ENCODE measurements at places on chromosomes 1 and 21. TPM values are rescaled to one million over a fixed set of nuclear protein-coding genes. Genes with fewer than 3 reads are reported as not detected.

DNA sequence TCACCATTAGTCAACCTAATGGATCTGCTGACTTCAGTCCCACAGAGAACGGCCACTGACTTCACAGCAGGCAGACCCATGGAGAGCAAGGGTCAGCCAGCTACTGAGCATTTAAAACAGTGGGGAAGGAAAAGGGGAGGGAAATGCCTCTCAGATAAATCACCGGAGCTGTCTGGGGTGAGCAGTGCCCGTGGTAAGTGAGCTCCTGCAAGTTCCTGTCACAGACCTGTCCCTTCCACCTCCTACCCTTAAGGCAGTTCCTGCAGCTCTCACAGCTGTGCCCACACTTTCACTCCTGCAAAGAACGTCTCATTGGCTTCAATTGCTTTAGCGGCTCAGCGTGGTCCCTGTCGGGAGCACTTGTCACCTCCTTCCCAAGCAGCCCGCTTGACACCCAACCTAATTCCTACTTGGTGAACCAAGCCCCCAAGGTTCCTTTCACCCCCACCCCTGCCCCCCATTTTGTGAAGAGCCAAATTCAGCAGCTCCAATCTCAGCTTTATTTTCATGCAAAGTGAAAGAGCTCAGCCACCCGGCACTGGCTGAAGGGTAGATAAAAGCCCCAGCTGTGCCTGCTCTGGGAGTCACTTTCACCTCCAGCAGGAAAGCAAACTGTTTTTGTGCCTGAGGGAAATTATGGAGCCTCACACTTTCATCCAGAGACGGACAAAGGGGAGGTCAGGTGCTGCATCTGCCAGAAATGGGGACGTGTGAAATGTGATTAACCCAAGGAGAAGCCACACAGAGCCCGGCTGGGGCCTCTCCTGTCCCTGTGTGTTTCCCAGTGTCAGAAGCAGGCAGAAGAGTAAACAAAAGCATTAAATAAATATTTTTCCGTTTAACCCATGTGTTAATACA lies 306.2 kb downstream of the TTLL7 start:
- peak; percentile 52 for ATAC-seq

Gene MEX3A
- 0.21 TPM for total RNA-seq

GRCh38 chr1:61085206-61085982 lies 3.0 kb downstream of the NFIA start:
- no peak for ATAC-seq

Gene ANKRD35
- 0.29 TPM for total RNA-seq

Gene B3GALT5
- total RNA-seq = not detected

DNA sequence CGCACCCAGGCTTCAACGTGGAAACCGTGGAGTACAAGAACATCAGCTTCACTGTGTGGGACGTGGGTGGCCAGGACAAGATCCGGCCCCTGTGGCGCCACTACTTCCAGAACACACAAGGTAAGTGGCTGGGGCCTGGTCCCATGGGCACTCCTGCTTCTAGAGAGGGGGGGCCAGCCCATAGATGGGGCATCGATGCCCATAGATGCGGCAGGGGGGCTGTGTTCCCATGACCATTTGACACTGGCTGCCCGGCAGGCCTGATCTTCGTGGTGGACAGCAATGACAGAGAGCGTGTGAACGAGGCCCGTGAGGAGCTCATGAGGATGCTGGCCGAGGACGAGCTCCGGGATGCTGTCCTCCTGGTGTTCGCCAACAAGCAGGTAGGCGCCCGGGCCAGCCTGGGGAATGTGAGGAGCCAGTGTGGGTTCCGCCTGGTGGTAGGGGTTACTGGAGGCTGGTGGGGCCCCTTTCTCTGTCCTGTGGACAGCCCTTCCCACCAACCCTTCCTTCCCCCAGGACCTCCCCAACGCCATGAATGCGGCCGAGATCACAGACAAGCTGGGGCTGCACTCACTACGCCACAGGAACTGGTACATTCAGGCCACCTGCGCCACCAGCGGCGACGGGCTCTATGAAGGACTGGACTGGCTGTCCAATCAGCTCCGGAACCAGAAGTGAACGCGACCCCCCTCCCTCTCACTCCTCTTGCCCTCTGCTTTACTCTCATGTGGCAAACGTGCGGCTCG lies 5.6 kb downstream of the C1orf35 start:
- ATAC-seq = no peak

Gene TUFT1
- total RNA-seq = 5.8 TPM

Gene TMPRSS2
- total RNA-seq = not detected

DNA sequence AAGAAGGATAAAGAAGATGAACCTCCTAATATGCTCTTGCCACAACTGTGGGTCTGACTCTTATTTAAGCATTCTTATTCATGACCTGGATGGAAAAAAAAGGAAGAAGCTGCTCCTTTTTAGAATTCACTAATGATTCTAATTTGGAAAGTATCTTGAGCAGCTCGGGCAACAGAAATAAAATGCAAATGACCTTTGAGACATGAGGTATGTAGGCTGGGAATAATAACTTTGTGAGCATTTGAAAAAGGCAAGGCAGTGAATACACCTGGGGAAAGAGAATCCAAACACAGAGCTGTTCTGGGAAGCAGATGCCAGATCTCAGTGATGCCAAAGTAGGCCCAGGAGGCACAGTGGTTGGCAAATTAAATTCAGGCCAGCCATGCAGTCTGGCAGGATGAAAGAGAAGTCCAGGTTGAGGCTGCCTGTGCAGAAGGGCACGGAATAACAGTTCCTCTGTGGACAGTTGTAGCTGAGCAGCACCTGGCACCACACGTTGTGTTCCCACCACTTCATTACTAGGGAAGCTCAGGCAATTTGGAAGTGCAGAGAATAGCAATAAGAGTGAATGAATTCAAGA lies 320.8 kb upstream of the ST6GALNAC5 start:
- ATAC-seq = no peak

- ATAC-seq = no peak
Measured at GRCh38 chr1:47280142-47280541, 33.8 kb downstream of the STIL start.

DNA sequence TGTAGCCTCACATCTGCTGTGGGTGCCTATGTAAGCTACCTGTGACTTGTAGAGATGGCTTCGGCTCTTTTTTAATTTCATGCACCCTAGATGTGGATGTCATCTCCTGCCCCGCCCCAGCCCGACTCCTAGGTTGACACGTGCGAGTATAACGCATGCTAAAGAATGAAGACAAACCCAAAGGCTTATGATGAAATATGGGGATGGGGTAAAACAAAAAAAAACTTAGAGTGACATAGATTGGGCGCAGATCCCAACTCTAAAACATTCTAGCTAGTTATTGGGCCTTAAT lies 613 bp upstream of the ERO1B start:
- peak; percentile 16 for ATAC-seq

- ATAC-seq = no peak
Measured at GRCh38 chr1:28885977-28886730, 28.2 kb upstream of the EPB41 start.

DNA sequence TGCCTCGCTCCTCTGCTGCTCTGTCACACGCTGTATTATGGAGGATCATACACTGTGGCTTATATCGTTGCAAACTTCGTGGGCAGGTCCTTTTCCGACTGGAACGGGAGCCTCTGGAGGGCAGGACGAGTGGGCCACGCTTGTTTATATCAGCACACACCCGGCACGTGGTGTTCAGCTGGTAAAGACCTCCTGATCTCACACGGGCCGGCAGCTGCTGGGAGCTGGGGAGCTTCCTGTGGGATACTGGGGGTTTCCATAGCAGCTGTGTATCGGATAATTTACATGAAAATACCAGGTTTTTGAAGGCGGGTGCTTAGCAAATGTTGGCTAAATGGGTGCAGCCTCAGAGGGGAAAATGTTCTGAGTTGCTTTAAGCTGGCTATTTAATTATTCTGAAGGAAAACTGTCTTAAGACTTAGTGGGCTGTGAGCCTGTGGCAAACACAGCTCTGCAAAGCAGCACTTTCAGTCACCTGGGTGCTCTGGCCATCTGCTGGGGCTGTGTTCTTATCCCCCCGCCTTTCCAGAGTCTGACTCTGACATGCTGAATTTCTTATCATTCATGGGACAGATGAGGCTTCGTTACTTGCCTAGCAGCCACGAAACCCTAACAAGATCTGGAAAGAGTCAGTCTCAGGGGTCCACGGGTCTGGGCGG lies 103.6 kb upstream of the GCLM start:
- no peak for ATAC-seq

DNA sequence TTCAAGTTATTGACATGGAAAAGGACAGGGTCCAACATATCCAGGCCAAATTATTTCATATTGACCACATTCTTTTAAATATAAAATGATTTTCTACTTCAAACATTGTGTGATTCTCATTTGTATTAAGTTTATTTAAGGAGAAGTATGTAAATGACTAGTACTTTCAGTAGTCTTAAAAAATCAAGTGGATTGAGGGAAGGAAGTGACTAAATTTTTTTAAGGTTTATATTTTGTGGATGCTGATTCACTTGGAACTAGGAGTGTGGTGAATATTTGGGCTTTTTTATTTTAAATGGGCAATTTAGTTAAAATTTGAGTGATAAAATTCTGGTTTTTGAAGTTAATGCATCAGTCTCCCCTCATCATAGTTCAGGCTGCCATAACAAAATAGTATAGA lies 10.1 kb downstream of the PRRC2C start:
- ATAC-seq = peak; percentile 28

- no peak for ATAC-seq
Measured at GRCh38 chr1:55358581-55358980, 143.4 kb upstream of the USP24 start.

Gene BCAR3
- total RNA-seq = 1.9 TPM

DNA sequence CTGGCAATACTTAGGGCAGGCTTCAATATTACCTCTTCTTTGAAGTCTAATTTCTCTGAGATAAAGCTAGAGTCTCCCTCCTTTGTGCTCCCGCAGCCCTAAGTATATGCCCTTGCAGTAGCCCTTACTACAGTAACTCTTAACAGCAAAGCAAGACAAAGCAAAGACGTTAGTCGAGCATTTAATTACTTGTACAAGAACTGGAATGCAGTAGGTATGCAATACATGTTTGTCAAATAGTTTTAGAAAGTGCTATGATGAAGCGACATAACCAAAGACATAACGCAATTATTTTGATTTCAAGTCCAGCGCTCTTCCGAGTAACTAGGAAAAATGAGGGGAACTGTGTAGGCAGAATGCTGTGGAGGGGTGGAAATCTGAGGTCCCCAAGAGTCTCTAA lies 1.6 kb downstream of the P3H1 start:
- ATAC-seq = no peak

Gene CLCA1
- not detected for total RNA-seq

DNA sequence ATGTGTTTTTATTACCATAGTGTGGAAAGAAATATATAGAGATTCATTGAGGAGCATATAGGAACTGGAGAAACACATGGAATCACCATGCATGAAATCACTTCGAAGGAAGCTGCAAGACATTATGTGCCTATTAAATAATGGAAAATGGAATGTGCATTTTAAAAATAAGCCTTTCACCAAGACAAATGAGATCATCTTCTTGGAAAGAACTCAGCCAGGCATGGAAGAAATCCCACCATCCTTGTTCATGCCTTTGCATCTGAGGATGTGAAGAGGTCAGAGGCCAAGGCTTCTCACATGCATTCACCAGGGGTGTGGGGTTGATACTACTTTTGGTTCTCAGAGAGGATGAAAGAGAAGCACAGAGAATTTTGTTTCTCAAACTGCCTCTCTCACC lies 50.0 kb downstream of the C1orf198 start:
- ATAC-seq = no peak

- no peak for ATAC-seq
Measured at GRCh38 chr21:25717491-25718147, 17.1 kb downstream of the ATP5PF start.

GRCh38 chr1:198544265-198544664 lies 3.8 kb upstream of the ATP6V1G3 start:
- ATAC-seq = no peak

Gene F3
- total RNA-seq = not detected

GRCh38 chr1:190578526-190578925 lies 100.9 kb upstream of the BRINP3 start:
- ATAC-seq = no peak

- no peak for ATAC-seq
Measured at GRCh38 chr1:203701606-203702005, 63.4 kb upstream of the LAX1 start.

- ATAC-seq = peak; percentile 38
Measured at GRCh38 chr1:185238447-185238846, 78.6 kb downstream of the IVNS1ABP start.

Gene CYP4A11
- total RNA-seq = not detected

DNA sequence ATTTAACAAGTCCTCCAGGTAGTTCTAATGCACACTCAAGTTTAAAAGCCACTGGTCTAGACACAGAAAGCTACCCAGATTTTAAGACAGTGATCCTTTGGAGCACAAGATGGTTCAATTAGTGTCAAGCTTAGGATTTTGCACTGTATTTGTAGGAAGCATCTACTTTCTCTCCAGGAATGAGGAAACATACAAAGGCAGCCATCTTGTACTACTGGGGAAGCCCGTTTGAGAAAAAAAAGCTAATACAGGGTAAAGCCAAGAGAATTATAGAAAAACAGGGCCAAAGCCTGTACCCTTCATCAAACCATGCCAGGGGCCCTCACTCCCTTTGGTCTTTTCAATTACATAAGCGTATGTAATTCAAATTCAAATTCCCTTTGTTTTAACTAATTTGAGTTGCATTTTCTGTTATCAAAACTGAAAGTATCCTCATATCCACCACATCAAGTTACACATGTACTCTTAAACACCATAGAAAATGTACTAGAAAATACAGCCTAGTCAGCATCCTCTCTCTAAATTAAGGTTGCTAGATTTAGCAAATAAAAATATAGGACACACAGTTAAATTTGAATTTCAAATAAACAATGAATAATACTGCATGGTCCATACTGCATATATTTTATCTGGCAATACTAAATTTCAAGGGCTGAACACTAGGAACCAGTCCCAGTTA lies 17.4 kb downstream of the PIK3R3 start:
- ATAC-seq = no peak

Gene IVL
- not detected for total RNA-seq

Gene CFAP107
- not detected for total RNA-seq

GRCh38 chr1:150094734-150095265 lies 27.2 kb downstream of the VPS45 start:
- no peak for ATAC-seq

Gene TNFRSF25
- total RNA-seq = 199 TPM

GRCh38 chr1:19100028-19100427 lies 110.0 kb downstream of the UBR4 start:
- ATAC-seq = no peak

Gene GUCA2A
- total RNA-seq = not detected

Gene GPR37L1
- total RNA-seq = not detected

GRCh38 chr1:4664606-4665005 lies 10.2 kb downstream of the AJAP1 start:
- no peak for ATAC-seq

DNA sequence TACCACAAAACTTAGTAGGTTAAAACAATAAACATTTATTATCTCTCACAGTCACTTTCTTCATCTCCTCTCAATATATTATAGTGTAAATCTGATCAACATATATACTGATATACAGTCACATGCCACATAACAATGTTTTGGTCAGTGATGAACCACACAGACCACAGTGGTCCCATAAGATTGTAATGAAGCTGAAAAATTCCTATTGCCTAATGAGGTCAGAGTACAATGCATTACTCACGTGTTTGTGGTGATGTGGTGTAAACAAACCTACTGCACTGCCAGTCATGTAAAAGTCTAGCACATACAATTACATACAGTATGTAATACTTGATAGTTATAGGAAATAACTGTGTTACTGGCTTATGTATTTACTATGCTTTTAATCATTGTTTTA lies 30.1 kb downstream of the OLFML3 start:
- ATAC-seq = no peak

GRCh38 chr1:188988589-188988988 lies 1489.1 kb downstream of the BRINP3 start:
- ATAC-seq = no peak

GRCh38 chr21:39612233-39613040 lies at the start of gene B3GALT5:
Gene B3GALT5, plus strand, starts transcription at chr21:39612940. Its CDS starts 47,620 bp downstream, at chr21:39660560.
- ATAC-seq = no peak

Measured in activated T-helper 17 cell treated with anti-CD3 and anti-CD28 coated beads, Interleukin-2, amount 50 U/mL, for 72 hours (primary cell).